ENCODE measurements at places on chromosomes 6 and 20. TPM values are rescaled to one million over a fixed set of nuclear protein-coding genes. Genes with fewer than 3 reads are reported as not detected.

Gene SASH1
- total RNA-seq: 31.8 TPM

Gene TCFL5
- 6.1 TPM for total RNA-seq

Gene UST
- 3.4 TPM for total RNA-seq

Gene SLCO4A1
- 9.4 TPM for total RNA-seq

Gene CYP21A2
- 0.52 TPM for total RNA-seq

Gene ARMH2
- total RNA-seq: not detected

Gene EYA4
- total RNA-seq: 20.2 TPM

Gene BMP6
- total RNA-seq: 2.7 TPM

Gene SLC25A27
- total RNA-seq: 15.3 TPM
